ENCODE measurements at places on chromosomes 2 and 18.

GRCh38 chr2:126637386-126637785 lies 18.6 kb upstream of the GYPC start:
- DNase-seq, result no peak

- no peak for DNase-seq
Observed at GRCh38 chr2:61356261-61356957, 114.5 kb downstream of the USP34 start.

DNA sequence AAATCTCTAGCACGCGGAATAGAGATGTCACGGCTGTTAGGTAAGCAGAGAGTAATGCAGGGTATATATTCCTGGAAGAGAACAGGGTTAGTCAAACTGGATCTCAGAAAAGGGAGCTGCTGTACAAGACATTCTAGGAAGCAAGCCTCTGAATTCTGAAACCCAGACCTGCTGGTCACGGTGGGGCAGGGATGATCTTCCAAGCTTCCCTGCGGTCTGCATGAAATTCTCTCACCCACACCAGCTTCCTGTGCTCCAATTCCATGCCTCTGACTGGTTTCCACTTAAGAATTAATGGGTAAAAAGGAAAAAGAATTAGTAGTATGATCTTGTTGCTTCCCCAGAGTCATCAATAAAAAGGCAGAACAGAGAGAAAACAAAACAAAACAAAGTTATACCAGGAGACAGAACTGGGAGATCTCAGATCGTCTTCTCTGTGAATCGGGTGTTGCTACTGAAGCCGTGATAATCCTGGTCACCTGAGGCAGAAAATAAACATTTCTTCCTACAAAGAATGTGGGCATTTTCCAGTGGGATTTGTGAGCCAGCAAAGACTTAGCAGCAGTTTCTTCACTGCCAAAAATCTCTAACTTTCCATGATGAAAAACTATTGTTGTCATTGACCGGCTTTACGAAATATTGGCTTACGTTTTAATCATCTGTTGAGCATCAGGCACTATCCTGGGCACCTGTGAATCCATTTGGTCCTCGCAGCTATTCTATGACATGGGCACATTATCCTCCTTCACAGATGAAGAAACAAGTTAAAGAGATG lies 5.3 kb upstream of the CYP27C1 start:
- DNase-seq, result no peak

DNA sequence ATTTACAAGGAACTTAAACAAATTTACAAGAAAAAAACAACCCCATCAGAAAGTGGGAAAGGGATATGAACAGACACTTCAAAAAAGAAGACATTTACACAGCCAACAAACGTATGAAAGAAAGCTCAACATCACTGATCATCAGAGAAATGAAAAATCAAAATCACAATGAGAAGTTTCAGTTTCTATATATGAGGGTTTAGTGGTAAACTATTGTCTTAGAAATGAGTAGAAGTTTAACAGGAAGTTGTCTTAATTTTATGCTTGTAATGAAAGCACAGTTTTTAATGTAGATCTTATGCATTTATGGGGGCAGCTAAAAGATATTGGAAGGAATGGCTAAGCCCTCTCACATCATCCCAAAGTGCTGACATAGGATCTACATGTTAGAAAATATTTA lies 325.4 kb downstream of the ERBB4 start:
- DNase-seq, result no peak

DNA sequence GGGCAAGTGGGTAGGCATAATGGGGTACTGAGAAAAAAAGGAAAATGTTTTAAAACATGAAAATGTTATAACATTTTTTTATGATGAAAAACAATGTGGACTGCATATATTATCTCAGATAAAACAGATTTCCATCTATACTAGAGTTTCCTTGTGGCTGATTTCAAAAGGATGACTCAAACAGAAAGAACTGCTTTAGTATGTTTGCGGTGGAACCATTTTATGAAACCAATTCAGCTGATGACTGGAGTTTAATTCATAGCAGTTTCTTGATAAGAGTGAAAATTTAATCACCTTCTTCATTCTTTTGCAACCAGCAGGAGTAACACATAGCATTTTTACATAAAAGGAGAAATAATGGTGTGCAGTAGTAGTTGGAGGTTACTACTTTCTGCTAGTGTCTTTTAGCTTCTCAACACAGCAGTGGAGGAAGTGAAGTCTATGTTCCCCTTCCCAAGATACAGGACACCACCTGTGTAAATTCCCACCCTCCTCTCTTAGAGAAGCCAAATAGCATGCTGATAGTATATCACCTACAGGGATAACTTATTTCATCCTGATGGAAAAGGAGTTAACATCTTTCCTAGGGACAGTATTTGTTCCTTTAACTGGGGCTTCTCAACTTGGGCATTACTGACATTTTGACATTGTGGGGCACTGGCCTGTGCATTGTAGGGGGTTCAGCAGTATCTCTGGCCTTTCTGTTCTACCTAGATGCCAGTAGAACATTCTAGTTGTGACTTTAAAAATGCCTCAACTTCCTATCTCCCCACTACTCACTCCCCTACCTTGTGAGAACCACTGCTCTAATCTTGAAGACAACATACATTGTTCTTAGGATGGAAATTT lies 29.9 kb downstream of the PELI1 start:
- DNase-seq, result peak; percentile 26

DNA sequence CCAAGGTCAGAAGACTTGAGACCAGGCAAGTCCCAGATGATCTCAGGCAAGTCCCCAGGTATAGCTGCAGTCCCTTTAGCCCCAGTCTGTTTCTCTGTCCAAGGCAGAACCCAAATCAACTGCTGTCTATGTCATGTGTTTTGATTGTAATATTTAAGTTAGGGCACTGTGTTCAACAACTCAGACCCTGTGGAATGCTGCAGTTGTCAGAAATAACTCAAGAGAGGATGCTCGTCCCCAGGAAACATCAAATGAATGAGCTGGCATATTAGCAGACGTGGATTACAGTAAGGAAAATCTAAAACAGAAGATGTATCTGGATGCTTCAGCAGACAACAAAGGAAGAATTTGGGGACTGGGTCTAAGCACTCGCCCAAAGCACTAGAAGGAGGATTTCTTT lies 70.1 kb downstream of the BCL11A start:
- peak; percentile 84 for DNase-seq

GRCh38 chr2:119112230-119112629 lies 46.3 kb downstream of the C1QL2 start:
- no peak for DNase-seq

DNA sequence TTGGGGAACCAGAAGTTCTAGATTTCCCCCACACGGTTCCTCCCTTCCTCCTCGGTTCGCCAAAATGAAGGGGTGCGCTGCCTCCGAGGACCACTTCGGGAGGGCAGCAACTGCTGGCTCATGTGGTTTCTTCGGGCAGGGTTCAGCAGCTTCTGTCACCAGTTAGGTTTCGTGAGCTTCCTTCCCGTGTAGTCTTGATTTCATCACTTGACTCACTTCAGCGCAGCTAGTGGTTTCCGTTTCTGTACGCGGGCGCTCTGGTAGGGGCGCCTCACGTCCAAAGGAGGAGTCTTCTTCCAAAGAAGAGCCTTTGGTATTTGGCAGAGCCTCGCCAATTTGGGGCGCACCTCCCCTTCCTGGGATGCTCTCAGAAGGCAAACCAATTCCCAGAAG lies 485 bp upstream of the GALNT3 start:
- DNase-seq, result peak; percentile 65

DNA sequence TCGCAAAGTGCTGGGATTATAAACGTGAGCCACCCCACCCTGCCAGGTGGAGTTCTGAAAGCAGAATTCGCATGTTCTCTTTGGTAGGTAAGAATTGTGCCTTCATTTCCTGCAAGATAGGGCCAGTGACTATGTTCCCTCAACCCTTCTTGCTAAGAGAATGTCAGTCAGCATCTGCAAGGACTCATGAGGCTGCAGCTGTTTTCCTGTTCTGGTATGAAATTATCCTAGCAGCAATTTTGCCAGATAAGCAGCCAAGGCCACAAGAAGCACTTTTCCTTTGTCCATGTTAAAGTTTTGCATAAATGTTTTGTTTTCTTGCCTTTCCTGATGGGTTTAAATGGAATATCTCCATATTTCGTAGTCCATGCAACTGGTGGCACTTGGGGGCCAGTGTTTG lies 6.8 kb upstream of the ARHGAP28 start:
- DNase-seq, result no peak

GRCh38 chr2:239268082-239268481 lies 132.7 kb downstream of the HDAC4 start:
- no peak for DNase-seq

DNA sequence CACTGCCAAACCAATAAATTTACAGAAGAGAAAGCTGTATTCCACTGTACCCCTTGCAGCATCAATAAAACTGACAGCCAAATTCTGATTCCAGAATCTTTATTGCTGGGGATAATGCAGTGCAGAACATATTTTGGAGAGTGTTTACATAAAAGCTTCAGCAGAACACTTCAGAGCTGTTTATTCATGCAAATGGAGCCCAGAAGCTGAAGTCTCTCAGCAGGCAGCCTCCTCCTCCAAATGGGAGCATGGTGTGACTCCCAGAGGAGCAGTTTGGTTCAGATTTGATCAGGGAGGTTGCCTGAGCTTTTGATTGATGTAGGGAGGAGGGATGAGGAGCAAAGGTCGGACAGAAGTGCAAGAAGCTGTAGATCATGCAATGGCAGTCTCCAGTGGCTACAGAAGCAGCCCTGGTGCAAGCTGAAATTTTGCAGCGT lies 22.4 kb downstream of the LHCGR start:
- no peak for DNase-seq

GRCh38 chr2:23838581-23838980 lies 88.3 kb downstream of the ATAD2B start:
- DNase-seq, result no peak

- DNase-seq, result peak; percentile 17
Observed at GRCh38 chr2:223668302-223668998, 66.3 kb upstream of the SCG2 start.

DNA sequence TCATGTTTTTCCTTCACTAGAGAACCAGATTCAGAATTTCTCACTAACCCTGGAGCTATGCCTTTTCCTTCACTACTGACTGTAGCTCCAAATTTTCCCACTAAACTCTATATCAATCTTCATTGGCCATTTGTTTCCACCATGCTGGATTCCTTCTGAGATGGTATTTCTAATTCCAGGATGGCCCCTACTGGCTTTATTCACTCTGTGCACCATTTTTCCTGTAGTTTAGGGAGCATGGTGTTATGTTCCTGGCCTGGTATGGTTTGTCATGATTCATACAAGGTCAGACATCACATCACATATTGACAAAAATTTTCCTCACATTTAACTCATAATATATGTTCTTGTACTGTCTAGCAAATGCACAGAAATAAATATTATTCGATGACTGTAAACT lies 229.2 kb upstream of the TFPI start:
- DNase-seq, result no peak

GRCh38 chr2:41736586-41736985 lies 311.2 kb upstream of the PKDCC start:
- DNase-seq, result no peak

GRCh38 chr2:204251998-204252376 lies 293.3 kb upstream of the PARD3B start:
- no peak for DNase-seq

DNA sequence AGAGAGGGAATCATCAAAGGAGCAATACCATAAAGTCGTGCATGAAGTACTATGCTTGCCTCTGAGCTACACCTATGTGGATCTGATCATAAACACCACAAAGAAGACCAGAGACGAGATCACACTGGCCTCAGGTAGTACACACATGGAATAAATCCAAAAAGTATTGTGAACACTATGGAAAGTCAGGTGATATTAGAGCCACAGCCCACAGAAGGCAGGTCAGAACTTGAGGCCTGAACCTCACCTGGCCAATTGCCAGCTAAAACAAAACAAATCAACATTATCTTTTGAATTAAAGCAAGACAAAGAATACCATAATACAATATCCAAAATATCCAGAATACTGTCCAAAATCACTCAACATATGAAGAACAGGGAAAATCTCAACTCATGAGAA lies 371.1 kb downstream of the NCKAP5 start:
- DNase-seq, result no peak

GRCh38 chr2:23622466-23622865 lies 237.5 kb downstream of the KLHL29 start:
- DNase-seq, result no peak

- DNase-seq, result no peak
Observed at GRCh38 chr18:21393986-21394385, 152.0 kb downstream of the GREB1L start.

- no peak for DNase-seq
Observed at GRCh38 chr2:230166557-230167170, 53.1 kb downstream of the SP110 start.

DNA sequence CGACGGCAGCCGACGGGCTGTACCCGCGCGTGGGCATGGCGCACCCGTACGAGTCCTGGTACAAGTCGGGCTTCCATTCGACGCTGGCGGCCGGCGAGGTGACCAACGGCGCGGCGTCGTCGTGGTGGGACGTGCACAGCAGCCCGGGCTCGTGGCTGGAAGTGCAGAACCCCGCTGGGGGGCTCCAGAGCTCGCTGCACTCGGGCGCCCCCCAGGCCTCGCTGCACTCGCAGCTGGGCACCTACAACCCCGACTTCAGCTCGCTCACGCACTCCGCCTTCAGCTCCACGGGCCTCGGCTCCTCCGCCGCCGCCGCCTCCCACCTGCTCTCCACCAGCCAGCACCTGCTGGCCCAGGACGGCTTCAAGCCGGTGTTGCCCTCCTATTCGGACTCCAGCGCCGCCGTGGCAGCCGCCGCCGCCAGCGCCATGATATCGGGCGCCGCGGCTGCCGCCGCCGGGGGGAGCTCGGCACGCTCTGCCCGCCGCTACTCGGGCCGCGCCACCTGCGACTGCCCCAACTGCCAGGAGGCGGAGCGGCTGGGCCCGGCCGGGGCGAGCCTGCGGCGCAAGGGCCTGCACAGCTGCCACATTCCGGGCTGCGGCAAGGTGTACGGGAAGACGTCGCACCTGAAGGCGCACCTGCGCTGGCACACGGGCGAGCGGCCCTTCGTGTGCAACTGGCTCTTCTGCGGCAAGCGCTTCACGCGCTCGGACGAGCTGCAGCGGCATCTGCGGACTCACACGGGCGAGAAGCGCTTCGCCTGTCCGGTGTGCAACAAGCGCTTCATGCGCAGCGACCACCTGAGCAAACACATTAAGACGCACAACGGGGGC lies 2.0 kb downstream of the SP9 start:
- DNase-seq, result no peak

DNA sequence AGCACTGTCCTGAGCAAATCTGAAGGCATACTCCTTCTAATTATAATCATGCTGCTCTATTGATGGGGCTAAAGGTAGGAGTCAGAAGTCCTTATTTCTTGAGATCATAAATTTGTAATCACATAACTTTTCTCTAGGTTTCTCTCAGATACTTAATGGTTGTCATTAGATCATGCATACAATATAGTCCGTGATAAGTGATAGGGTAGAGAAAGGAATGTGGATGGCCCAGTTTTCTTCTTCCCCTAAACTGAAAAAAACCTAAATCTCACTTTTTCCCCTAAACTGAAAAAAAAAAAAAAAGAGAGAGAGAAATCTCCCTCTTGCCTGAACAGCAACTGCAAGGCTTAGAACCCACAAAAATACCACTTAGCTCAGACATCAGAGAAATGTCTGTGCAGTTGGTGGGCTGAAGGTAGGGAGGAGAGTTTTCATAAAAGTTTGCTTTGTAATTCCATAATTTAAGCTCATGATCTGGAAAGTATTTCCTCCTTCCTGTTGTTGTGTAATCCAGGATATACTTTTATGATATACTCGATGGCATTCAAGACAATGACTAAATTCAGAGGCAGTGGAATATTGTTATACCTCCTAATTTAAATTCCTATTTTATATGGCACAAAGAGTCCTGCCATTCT lies 79.3 kb upstream of the ITPRID2 start:
- no peak for DNase-seq

GRCh38 chr2:231204581-231204980 lies 6.2 kb downstream of the ARMC9 start:
- no peak for DNase-seq

All from hepatic stellate cell (primary cell).